ENCODE measurements at places on chromosomes 7 and 10.

DNA sequence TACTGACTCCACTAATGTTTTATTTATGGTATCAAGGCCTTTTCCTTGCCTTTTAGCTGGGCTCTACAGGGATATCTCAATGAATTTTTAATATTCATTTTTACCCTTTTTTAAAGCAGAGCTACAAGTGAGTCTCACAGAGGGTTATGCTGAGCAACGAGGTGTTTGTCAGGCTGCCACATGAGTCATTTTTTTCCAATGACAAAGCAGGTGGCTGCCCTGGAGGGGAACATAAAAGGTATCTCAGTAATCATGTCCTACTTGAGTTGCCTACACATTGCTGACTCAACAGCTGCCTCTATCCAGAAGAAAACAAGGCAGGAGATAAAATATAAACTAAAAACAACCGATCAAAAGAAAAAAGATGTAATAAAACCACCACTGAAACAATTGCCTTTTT is 1004.9 kb upstream of the POT1 start:
- DNase-seq = no peak

DNA sequence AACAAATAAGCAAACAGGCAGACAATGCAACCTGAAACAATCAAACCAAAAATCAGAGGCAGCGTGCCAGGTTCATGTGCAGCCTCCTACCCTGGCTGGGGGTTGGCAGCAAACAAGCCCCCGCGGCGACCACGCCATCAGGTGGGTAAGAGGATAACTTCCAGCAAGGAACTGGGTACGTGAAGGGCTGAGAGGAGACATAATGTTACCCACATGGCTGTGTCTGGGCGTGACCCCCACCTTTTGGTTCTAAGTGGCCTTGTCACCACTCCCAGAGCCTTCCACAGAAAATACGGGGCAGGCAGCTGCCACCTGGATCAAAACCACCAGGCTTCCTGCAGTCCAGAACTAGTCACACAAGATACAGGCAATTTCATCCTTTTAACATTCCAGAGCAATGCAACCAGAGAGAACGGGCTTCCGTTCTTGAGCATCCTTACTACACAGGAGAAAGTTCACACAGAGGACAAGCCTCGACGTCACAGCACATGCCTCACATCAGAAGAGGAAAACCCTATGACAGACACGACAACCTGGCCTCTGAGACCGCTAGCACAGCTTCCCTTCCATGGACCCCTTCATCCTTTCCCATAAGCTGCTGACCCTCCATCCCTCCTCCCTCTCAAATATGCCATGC is 171.0 kb downstream of the GRID1 start:
- no peak for DNase-seq

GRCh38 chr7:5769571-5769970 is 11.9 kb downstream of the RNF216 start:
- DNase-seq = no peak

DNA sequence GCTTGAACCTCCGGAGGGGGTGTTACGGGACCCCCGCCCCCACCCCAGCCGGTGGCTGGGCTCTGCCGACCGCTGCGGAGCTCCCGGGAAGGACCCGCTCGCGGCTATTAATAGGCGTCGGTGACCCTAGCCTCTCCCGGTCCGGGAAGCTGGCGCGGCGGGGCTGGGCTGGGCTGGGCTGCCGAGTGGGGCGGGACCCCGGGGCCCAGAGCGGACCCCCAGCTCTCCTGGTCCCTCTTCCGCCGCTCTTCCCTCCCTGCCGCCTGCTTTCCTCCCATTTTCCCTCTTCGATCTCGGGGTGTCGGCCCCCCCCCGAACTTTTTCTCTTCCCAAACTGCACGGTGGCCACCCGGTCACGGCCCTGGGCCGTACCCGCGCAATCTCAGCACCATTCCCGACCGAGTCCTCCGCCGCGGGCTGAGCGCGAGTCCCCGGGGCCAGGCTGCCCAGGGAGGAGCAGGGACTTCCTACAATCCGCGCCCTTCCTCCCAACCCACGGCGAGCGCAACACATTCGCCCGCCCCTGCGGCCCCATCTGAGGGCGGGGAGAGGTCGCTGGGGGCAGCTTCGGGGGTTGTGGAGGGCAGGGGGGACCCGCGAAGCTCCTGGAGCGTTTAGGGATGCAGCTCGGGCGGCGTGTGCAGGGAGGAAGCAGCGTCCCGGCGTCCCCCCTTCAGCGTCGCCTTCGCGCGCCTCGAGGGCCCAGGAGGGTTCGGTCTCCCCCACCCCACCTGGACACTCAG is 3.1 kb upstream of the ELFN1 start:
- DNase-seq = no peak
